ENCODE measurements at places on chromosomes 12 and 14.

DNA sequence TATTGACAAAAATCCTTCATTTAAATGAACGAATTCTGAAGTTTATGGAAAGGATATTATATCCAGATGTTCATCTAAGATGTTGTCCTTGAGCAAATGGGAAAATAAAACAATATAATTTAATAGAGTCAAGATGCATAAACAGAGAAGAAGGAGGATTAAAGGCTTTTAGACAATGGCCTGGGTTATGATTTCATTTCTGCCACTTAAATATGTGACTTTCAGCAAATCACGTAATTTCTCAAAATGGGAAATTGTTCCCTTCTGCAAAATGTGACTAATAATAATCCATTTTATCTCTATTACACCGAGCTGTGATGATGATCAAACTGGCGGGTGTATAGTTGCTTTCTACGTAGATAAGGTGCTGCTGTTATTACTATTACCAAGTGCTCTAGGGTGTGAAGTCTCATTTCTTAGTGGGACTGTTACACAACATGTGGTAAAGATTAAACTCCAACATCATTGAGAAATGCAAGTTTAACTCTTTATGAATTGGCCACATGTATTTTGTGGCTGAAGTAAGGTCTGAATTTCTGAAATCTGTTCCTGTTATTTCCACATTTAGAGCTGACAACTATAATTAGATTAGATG is 157.0 kb downstream of the MYRFL start:
- no peak for DNase-seq

DNA sequence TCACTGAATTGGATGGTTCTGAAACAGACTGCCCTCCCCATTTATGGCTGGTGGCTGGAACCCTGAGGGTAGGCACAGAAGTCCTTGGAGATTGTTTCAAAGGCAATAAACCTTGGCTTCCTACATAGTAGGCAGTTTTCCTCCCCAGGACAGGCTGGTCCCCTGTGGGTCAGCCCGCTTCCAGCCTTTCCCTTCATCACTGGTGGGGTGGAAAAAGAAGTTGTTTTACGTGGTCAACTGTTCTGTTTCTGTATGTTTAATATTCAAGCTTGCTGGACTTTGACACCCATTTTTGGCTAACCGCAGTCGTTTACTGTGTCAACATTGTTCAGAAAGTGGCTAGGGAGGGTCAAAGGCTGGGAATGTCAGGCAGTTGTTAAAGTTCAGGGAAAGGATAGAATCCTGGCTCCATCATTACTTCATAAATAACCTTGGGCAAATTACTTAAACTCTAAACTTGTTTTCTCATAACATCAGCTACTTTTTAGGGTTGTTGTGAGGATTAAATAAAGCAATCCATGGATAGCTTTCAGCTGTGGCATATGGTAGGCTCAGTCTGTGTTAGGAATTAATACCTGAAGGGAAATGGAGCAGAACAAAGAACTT is 2.4 kb downstream of the KLHDC2 start:
- DNase-seq = peak; percentile 97

GRCh38 chr14:103671911-103672310 is 42.9 kb downstream of the KLC1 start:
- DNase-seq = no peak

- DNase-seq = peak; percentile 89
Observed at GRCh38 chr12:93243689-93244513, 133.8 kb upstream of the NUDT4 start.

DNA sequence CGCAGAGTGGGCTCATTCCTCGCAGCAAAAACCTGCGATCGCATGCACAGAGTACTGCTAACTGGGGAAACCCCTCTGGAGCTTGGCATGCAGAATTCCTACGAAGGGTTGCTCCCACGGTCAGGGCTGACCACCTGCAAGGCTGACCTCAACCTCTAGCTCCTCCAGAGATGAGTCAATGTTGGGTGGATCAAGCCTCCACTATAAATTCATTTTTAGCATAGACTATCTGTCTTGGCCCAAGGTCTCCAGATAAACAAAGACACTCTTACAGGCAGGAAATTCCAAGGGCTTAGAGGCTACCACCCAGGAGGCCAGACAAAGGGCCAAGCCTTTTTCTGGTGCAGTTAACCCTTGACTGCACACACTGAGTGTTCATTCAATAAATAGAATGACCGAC is 296.5 kb downstream of the TMEM132D start:
- no peak for DNase-seq

GRCh38 chr12:130952171-130952954 is 1.3 kb upstream of the ADGRD1 start:
- DNase-seq = no peak

DNA sequence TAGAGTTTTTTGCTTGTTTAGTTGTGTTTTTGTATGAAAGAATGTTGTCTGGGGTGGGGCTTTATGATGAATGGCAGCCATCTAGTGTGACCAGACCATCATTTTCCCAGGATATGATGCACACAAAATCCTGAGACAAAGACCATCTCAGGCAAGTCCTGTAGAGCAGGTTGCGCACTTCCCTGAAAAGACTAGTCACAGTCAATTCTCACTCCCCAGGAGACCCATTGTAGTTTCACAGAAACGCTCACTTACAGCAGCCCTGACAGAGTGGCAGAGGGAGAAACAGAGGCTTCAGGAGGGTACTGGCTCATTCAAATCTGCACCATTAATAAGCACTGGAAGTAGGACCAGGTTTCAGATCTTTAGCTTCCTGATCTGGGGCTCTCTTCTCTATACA is 183.2 kb downstream of the TMEM117 start:
- DNase-seq = no peak

GRCh38 chr12:28162697-28163096 is 27.6 kb upstream of the CCDC91 start:
- no peak for DNase-seq

DNA sequence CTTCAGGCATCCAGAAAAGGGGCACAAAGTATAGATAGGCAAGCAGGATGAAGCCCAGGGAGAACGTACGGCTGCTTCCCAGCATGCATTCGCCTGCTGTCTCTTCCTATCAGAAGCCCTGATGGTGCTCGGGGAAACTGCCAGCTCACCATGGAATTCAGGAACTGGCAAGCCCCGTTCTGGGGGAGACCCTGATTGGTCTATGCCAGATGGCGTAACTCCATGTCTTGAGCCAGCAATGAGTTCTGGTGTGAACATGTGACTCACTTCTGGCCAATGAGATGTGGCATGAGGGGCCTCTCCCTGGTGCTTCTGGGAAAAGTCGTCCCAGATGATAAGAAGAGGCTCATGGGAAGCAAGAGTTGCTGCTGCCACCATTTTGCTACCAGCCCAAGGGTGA is 270.8 kb downstream of the BCL11B start:
- no peak for DNase-seq

- DNase-seq = no peak
Observed at GRCh38 chr14:104715416-104715815, 8.6 kb upstream of the ADSS1 start.

DNA sequence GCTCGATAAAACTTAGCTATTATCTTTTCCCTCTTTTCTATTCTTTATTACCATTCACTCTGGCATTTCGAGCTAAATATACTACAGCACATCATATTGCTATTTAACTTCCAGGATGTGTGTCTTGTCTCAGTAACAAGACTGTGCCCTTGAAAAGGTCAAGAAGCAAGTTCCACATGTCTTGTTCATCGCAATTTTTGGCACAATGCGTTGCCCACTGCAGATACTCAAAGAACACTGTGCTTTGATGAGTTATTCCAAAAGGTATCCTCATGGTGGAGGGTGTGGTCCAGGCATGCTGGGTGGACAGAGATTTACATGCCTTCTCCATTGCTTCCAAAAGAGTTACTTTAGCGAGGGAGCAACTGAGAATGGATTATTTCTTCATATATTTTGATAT is 6.6 kb downstream of the E2F7 start:
- DNase-seq = no peak

GRCh38 chr14:75570797-75571196 is 7.6 kb upstream of the FLVCR2 start:
- no peak for DNase-seq

DNA sequence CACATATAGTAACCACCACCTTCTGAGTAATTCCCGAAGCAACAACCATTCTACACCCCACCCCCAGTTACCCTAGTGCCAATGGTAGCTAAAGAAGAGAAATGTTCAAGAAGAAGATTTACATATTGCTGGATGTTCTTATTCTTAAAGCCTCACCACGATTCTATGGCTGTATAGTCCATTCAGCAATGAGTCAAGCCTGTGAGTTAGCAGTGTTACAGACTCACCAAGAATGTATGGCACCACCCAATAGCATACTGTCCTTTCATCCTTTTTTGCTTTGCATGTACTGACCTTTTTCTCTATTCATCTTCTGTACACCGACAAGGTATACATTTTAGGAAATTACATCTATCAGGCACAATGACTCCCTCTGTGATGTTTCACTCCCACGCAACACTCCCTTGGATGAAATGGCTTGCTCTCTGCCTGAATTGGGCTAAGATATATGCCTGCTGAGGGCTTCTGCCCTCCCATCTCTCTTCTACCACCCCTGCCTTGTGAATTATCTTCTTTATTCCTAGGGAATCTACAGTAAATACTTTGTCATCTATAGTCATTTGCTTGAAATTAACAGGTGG is 945.8 kb downstream of the DIO2 start:
- DNase-seq = no peak

DNA sequence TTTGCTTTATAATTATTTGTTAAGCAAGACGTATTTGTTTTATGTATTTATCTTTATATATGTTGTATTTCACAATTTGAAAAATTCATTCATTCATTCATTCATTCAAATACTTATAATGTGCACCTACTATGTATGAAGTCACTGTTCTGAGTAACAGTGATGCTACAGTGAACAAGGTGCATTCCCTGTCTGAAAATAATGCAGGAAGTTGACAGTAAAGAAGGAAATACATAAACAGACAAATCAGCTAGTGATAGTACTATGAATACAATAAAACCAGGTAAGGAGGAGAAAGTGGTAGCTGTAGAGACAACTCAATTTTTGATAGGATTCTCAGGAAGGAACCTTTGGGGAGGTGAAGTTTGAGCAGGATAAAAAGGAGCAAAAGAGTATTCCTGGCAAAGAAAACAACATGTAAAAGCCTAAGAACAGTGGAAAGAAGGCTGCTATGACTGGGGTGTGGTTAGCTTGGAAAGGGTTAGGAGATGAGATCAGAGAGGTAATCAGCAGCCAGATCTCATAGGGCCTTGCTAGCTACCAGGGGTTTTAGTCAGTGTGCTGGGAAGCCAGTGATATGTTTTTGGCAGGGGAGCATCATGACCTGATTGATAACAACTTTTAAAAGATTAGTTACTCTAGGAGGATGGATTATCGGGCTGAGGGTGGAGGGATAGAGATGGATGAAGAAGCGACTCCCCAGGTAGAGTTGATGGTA is 17.4 kb downstream of the BICDL1 start:
- DNase-seq = no peak

GRCh38 chr12:127052511-127053232 is 1214.3 kb upstream of the TMEM132C start:
- DNase-seq = no peak

- DNase-seq = no peak
Observed at GRCh38 chr14:36339816-36340215, 19.4 kb upstream of the MBIP start.

DNA sequence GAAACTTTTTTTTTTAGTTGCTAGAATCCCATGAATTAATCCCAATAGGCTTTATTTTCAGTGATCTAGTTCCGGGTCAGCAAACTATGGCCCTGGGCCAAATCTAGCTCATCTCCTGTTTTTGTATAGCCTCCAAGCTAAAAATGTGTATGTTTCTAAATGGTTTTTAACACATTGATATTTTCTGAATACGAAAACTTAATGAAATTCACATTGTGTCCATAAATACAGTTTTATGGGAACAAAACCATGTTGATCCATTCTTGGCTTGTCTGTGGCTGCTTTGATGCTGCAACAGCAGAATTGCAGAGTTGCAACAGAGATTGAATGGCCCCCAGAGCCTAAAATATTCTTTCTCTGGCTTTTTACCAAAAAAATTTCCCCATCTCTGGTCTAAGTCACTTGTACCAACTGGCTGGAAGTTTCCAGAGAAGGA is 47.5 kb downstream of the ZNF664 start:
- no peak for DNase-seq

- no peak for DNase-seq
Observed at GRCh38 chr14:101882141-101882935, 82.0 kb upstream of the DYNC1H1 start.

DNA sequence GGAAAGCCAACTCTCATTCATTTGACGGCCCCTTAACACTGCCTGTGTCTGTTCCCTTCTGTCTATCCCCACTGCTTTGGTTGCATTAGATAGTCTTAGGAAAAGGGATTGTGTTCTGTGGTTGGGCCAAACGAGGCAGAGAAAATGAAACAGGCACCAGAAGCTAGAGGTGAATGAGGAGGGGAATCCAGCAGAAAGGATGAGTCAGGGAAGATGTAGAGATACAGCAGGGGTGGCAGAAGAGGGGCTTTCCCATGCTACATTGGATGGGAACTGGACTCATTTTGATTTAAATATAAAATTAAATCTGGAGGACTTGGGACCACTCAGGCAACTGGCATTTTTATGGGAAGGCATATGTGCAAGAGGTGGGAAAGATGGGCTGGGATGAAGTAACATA is 43.3 kb downstream of the OTOGL start:
- no peak for DNase-seq

DNA sequence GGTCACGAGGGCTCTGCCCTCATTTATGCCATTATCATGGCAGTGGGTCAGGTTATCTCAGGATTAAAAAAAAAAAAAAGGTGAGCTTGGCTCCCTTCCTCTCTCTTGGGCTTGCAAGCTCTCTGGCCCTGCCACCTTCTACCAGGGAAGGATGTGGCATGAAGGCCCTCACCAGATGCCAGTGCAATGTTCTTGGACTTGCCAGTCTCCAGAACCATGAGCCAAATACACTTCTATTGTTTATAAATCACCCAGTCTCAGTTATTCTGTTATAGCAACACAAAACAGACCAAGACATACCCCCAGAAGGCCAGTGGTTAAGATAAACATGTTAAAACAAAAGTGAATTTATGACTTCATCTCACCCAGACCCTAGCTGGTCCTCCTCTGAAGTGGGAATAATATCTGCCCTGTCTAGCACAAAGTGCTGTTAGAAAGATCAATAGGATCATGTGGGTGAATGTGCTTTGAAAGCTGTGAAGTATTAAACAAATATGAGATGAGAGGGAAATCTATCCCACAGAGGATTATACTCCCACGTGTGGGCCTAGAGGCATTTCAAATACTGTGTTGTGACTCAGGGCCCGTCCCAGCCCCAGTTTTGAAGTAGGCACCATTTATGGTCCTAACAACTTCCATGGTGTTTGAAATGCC is 88.6 kb downstream of the NINJ2 start:
- DNase-seq = peak; percentile 68

DNA sequence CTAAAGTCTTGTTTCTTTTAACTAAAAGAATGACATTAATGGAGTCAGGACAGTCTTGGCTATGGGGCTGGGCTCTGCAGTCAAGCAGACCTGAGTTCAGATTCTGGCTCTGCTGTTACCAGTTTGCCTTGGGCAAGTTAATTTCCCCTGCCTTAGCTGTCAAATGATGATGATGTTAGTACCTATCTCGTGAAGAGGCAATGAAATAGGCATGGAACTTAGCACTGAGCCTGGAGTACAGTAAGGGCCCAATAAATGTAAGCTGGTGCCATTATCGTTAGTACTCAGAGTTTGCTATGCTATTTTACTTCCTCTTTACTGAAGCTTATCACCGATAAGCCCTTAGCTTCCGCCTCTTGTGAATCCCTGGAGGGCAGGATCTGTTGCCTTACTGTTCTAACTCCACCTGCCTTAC is 8.5 kb downstream of the FBXW8 start:
- DNase-seq = no peak
